Caco-2 (cell line): ENCODE measurements at places on chromosomes 5 and 9. TPM values are rescaled to one million over a fixed set of nuclear protein-coding genes. Genes with fewer than 3 reads are reported as not detected.

DNA sequence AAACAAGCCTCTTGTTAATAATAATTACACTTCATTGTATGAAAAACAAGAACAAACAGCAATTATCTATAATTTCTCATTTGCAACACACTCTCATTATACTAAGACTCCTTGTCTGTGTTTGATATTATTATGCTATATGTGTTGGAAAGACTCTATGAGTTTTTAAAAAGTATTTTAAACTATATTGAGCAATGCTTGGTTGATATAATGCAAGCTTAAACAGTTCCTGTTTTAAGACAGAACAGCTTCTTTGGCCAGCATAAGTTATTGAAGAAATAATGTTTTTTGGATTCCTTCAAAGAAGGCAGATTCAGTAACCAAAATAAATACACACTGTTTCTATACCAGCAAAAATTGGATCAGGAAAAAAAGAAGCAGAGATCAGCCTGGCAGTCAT lies 871.4 kb downstream of the MAT2B start:
- no peaks in the 10 kb centered on the region for H3K4me1 ChIP-seq
- H3K4me3 ChIP-seq: no peak overlapping the region
- no peaks in the 10 kb centered on the region; the same call in 1 of the 2 replicates for H3K36me3 ChIP-seq
- no peaks in the 10 kb centered on the region for H3K27me3 ChIP-seq

GRCh38 chr9:72476617-72477437 lies 44.6 kb upstream of the TMC1 start:
- peak; percentile 65 for DNase-seq
- H3K4me3 ChIP-seq: no peak overlapping the region
- H3K27ac ChIP-seq: no peak overlapping the region
- H3K4me1 ChIP-seq: peaks cover 7% of the 10 kb centered on the region; the same call in 1 of the 2 replicates

GRCh38 chr9:132531195-132531594 lies 51.2 kb upstream of the BARHL1 start:
- H3K36me3 ChIP-seq: no peaks in the 10 kb centered on the region
- H3K4me1 ChIP-seq: no peaks in the 10 kb centered on the region
- DNase-seq: no peak
- no peak overlapping the region for H3K27ac ChIP-seq
- no peak overlapping the region for H3K4me3 ChIP-seq

CNTNAP3B gene
- total RNA-seq: not detected in 2 replicates

LRRC19 gene
- total RNA-seq: not detected in 2 replicates
